ENCODE measurements at places on chromosomes 4 and X.

- no peak for DNase-seq
Observed at GRCh38 chr4:70936200-70936787, 34.1 kb downstream of the MOB1B start.

GRCh38 chr4:93810340-93810992 lies 18.1 kb upstream of the ATOH1 start:
- DNase-seq = no peak

- no peak for DNase-seq
Observed at GRCh38 chr4:2850966-2851798, 7.5 kb downstream of the ADD1 start.

DNA sequence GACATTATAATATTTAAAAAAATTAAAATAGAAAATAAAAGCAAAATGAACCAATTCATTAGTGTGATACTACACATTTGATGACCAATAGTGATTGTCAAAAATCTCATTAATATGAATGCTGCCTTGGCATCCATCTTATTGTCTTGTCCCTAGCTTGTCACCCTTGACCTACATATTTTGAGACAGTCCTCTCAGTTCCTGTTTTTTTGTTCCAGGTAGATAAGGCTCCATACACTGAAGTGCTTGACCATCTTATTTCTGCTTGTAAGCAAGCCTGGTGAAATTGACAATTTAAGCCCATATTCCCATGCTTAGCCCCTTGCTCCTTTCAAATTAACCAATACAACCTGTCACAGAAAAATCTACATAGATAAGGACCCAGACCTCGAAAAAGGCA lies 534.0 kb upstream of the FMR1 start:
- no peak for DNase-seq

DNA sequence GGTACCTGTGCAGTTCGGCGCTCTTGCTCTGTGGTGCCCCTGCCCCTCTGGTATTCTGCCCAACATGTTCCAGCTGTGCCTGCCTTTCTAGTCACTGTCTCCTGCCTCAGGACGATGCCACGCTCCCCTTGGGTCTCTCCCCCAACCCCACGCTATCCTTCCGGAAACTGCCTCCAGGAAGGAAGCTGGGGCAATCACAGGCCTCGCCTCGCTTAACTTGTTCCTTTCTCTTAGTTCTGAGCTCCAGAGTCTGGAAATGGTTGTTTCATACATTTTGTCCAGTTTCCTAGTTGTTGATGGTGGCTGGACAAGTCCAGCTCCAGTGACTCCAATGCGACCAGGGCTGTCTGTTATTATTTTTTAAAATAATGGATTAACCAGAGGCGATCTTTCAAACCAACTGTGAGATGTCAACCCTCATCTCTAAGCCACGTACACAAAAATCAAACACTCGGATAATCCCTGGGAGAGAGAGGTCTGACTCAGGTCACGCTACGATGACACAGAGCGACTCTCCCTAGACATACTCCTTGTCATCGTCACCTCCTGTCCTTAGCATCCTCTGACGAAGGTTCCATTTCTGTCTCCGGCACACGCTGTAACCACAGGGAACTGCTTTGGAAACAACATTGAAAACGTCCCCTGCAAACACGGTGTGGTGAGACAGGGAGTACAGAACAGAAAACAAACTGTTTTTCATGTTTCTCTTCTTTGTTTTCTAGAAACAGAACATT lies 62.5 kb downstream of the ABLIM2 start:
- DNase-seq = no peak

- DNase-seq = no peak
Observed at GRCh38 chr4:123350191-123350544, 46.4 kb upstream of the SPRY1 start.

Data from stimulated activated effector memory CD8-positive, alpha-beta T cell treated with anti-CD3 and anti-CD28 coated beads, Interleukin-12 subunit alpha, Interleukin-12 subunit beta, amount 100 ng/mL, for 72 hours (primary cell).